MV-4-11 (cell line): ENCODE measurements at places on chromosomes 4 and X.

GRCh38 chr4:56055027-56055977, 106.6 kb downstream of the CEP135 start:
- no peak for DNase-seq

DNA sequence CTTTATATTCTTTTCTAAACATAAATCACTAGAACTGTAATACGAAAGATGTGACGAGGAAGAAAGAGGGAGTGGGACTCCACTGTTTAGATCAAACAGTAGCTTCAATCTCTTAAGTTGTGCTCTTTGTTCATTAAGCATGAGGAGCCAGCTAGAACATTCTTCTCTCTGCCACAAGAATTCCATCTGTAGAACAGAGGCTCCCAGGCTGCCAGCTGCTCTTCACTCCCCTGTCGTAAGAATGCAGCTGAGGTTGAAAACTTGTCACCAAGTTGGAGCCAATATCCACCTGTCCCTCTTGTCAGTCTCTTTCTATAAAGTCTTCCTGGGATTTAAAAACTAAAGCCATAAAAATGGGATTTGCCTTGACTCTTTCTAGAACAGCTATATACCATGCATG, 65.0 kb upstream of the SEC24B start:
- no peak for DNase-seq

DNA sequence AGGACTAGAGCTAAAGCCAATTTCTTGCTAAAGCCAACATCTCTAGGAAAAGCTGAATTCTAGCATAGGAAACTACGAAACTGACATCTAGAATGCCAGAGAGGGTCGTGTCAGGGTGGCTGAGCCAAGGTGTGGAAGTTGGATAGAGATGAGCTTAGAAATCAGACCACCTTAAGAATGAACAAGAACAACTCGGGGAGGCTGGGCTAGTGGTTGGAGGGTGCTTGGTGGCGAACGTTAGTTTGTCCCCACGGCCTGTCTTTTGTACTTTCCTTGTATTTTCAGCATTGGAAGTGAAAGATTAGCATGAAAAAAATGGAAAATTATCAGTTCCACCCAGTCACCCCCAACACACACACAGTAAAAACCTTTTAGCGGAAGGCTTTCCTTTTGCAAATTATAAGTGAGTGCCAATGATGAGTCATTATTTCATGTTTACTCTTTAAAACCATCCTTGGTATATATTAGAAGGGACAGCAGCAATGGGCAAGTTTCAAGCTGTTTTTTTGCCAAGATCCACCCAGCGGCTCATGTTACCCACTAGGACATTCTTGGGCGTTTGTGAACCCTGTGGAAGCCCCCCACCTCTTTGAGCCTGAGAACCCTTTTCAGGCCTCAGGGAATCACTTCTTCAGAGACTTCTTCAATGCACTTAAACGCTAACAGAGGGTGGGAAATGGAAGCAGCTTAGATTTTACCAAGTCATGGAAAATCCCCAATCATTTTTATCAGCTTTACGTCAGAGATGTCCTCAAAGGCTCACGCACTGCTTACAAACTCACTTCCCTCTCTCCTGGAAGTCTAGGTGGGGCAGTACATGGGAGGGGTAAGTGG, 4.9 kb upstream of the PPEF1 start:
- DNase-seq: no peak

- no peak for DNase-seq
Observed at GRCh38 chr4:97123573-97123972, 1019.7 kb downstream of the STPG2 start.

- no peak for DNase-seq
Observed at GRCh38 chr4:26611372-26611771, 27.5 kb downstream of the TBC1D19 start.
